ENCODE measurements at places on chromosomes 5 and 9.
A peak's percentile ranks its signal among the peaks of the same experiment; 100 is the strongest.

DNA sequence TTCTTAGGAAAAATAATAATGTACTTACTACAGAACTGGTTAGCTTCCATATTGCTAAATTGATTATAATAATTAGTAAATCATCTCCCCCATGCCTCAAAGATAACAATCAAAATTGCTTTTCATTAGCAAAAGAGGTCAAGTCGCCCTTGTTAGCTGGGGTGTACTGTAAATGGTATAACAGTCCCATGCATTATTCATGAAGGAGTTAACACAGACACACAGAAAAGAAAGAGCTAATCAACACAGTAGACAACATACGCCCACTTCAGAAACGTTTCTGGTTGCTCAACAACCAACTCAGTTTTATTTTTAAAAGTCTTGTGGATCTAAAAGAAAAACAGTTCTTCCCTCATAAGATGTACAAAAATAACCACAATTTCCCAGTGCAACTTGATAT is 100.2 kb downstream of the MPDZ start:
- DNase-seq = no peak

GRCh38 chr5:2192496-2192895 is 309.8 kb upstream of the IRX4 start:
- DNase-seq = no peak

GRCh38 chr9:93826905-93827544 is 128.1 kb downstream of the BARX1 start:
- DNase-seq = no peak

DNA sequence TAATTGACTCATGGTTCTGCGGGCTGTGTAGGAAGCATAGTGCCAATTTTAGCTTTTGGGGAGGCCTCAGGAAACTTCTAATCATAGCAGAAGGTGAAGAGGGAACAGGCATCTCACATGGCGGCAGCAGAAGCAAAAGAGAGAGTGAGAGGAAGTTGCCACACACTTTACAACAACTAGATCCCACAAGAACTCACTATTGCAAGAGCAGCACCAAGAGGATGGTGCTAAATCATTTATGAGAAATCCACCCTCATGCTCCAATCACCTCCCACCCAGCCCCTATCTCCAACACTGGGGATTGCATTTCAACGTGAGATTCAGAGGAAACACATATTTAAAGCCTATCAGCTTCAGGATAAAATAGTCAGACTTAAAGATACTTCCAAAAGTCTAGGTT is 36.1 kb upstream of the LPAR1 start:
- DNase-seq = no peak

GRCh38 chr5:9774472-9775079 is 144.4 kb upstream of the TAS2R1 start:
- no peak for DNase-seq

DNA sequence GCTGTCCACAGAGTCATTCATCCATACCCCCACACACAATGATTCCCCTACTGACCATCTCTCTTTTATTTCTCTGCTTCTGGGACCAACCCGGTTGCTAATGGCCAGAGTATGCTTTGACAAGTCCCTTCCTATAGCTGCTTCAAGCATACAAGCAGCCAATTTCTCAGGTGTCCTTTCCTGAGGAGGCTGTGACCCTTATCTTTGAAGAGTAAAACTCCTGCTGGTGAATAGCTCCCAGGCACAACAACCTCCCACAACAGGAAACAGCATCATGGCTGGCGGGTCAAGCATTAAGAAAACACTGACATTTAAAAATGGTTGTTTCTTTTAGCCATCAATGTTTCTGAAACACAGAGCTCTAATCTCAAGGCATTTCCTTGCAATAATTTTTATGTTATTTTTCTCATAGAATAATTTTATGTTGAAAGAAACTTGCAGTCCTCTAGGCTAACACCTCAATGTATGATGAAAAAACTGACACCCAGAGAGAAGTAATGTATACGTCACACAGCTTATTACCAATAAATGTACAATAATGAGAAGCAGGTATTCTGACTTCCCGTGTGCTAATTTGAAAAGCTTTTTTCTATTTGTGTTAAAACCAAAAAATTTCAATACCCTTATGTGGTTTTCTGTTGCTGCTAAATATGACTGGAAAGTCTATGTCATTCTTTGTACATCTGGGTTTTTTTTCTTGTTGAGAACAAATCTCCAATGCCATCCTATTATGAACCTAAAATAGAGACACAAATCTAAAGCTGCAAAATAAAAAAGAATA is 7.5 kb upstream of the PAM start:
- DNase-seq = no peak

- DNase-seq = no peak
Measured at GRCh38 chr5:1706021-1706420, 93.6 kb downstream of the MRPL36 start.

- DNase-seq = no peak
Measured at GRCh38 chr5:167653645-167654106, 637.8 kb upstream of the WWC1 start.

GRCh38 chr9:16652582-16652981 is 217.9 kb downstream of the BNC2 start:
- no peak for DNase-seq

DNA sequence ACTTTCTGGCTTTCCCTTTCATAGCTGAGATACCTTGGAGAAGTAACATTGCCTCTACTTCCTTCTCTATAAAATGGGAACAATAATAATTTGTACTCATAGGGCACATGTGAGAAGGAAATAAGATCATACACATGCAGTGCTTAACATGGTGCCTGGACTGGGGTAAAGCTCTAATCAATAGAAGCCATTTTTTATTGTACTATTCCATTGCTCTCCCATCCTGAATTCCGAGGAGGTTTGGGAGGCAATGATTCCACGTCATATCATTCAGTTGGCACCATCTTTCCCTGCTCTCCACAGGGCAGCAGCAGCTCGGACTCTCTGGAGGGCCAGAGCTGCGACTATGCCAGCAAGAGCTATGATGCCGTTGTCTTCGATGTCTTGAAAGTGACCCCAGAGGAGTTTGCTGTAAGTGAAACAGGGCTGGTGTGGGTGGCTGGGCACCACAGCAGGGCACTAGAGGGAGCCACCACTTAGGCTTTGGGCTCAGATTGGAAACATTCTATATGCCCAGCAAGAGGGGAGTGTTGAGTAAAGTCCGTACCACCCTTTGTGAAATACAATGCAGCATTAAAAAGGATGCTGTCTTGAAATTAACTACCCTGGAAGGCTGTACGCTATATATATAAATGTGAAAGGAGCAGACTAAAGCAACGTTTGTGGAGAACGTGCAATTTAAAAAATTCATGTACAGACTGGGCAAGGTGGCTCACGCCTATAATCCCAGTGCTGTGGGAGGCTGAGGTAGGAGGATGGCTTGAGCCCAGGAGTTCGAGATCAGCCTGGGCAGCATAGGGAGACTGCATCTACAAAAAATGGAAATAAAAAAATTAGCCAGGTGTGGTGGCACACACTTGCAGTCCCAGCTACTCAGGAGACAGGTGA is 51.2 kb downstream of the RALGPS1 start:
- no peak for DNase-seq

- no peak for DNase-seq
Measured at GRCh38 chr5:125263356-125263755, 516.9 kb upstream of the ZNF608 start.

GRCh38 chr5:135242866-135243555 is 156.0 kb downstream of the MACROH2A1 start:
- DNase-seq = no peak

DNA sequence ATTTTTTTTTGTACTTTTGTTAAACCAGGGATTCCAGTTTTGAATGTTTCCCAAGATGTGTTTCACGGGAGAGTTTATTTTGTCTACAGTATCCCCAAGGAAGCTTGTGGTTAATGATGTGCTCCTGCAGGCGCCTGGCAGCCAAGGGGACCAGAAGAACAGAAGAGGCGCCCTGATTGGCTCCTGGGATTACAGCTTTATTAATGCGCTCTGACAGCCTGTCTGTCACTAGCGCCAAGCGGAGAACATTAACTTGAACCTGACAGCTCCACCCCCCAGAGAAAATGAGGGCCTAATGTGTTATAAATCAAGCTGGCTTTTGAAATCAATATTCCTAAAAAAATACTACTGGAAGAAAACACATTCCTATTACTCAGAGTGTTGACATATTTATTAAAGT is 5.0 kb upstream of the FBXL7 start:
- DNase-seq = no peak

- DNase-seq = no peak
Measured at GRCh38 chr9:99085949-99086948, 18.7 kb upstream of the TGFBR1 start.

GRCh38 chr9:114004221-114004716 is 73.8 kb downstream of the AMBP start:
- no peak for DNase-seq

- DNase-seq = no peak
Measured at GRCh38 chr5:59445741-59446140, 447.8 kb downstream of the PDE4D start.

GRCh38 chr9:79884546-79884945 is 312.8 kb downstream of the TLE4 start:
- no peak for DNase-seq

DNA sequence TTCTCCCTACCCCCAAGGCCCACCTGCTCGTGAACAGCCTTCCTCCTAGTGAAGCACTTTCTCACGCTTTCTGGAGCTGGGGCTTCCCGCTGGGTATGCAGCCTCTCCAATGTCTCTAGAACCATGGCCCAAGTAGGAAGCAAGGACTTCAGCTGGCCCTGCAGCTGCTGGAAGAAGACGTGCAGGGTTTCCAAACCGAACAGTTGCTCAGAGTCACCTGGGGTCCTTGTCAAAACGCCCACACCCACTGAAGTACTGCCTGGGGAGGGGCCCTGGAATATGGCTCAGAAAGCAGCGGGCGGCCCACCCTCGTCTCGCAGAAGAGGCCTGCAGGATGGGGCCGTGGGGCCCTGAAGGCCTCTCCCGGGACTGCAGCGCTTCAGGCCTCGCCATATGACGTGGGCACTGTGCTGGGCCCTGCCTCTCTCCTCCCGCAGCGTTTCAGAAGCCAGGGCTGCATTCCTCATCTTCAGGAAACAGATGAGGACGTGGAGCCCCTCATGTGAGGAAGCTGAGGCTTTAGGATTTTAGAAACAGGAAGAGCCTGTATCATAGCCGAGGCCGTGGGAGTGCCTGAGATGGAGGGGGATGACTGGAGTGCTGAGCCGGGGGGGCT is 116.0 kb upstream of the LMX1B start:
- no peak for DNase-seq

- no peak for DNase-seq
Measured at GRCh38 chr5:139651853-139652787, 4.0 kb downstream of the CXXC5 start.

GRCh38 chr9:127776195-127776923 is 2.1 kb downstream of the SH2D3C start:
- peak; percentile 56 for DNase-seq

GRCh38 chr5:2156358-2157059 is 273.8 kb upstream of the IRX4 start:
- no peak for DNase-seq

DNA sequence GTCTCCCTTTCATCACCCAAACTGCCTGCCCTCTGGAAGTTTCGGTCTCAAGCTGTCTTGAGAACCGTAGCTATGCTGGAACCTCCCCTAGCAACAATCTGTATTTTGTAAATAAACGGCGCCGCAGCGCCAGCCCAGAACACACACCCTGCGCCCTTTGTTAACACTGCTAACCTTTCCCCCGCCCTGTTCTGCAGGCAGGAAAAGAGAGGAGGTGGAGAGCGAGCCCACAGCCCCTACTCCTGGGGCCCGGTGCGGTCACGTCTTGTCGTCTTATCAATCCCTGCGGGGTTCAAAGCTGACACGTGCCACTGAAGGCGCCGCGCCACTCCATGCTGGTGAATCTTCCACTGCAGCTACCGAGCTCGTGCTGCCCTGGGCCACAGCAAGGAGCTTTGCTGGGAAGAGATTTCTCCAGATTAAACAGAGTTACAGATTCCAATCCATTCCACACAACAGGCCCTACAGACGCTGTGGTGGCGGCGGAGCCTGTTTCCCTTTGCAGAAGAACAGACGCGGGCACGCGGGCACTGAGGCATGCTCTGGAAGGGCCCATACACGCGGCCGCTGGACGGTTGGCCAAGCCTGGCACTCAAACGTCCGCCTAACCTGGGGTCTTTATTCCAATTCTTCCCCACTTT is 25.3 kb downstream of the ZDHHC11B start:
- peak; percentile 44 for DNase-seq

DNA sequence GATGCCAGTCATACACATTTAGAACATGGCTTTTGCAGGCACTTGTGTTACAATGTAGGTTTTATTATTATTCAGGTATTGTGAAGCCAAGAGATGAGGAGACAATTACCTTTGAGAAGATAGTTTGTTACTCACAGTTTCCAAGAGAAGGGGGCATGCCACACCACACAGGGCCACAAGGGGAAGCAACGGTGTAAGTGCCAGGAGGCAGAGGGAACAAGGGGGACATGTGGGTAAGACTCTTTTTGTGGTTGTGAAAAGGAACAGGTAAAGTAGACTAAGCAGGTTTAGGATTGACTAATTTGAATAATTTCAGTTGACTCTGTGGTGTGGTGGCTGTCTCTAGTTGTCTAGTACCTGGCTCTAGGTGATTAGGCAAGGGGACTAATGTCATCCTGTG is 191.2 kb downstream of the TRPM6 start:
- no peak for DNase-seq

- no peak for DNase-seq
Measured at GRCh38 chr9:97857606-97858392, 4.8 kb downstream of the FOXE1 start.

GRCh38 chr9:121648799-121649198 is 2.6 kb upstream of the DAB2IP start:
- DNase-seq = no peak

DNA sequence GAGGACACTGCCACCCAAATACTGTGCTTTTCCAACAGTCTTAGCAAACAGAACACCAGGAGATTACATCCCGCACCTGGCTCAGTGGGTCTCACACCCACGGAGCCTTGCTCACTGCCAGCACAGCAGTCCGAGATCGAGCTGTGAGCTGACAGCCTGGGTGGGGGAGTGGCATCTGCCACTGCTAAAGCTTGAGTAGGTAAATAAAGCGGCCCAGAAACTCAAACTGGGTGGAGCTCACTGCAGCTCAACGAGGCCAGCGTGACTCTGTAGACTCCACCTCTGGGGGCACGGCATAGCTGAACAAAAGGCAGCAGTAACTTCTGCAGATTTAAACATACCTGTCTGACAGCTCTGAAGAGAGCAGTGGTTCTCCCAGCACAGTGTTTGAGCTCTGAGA is 28.8 kb downstream of the EPB41L4A start:
- DNase-seq = no peak

- DNase-seq = no peak
Measured at GRCh38 chr9:20479419-20480155, 142.7 kb downstream of the MLLT3 start.
